Suppressor macrophage treated with lipopolysaccharide for 1 hour (primary cell): ENCODE measurements at places on chromosomes 1 and 21.

- peak; percentile 68 for DNase-seq
These were observed 12.1 kb downstream of the ATP5PF start for GRCh38 chr21:25722631-25723030.

- no peak for DNase-seq
These were observed 10.7 kb upstream of the PLXNA2 start for GRCh38 chr1:208254862-208255261.

- DNase-seq, result no peak
These were observed 1.7 kb upstream of the PKP1 start for GRCh38 chr1:201281573-201281972.

GRCh38 chr1:116401646-116402176, 28.7 kb downstream of the ATP1A1 start:
- DNase-seq, result no peak

- DNase-seq, result no peak
These were observed 129.2 kb downstream of the PLPP3 start for GRCh38 chr1:56450004-56450666.

DNA sequence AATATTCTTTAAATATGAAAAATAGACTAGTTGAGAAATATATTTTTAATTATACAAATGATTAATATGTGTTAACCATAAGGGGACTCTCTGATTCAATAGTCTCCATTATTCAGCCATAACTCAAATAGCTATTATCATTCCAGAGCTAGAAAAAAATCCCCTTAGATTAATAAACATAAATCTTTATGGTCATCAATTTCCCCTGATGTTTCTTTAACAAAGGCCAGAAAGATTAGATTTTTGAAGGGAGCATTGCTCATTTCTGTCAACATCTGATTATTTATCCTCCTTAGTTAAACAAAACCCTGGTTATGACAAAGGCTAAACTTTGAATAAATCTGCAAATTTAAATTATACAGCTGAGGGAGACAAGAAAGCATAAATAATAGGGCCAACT, 215.7 kb downstream of the PLA2G4A start:
- no peak for DNase-seq

GRCh38 chr1:171873664-171874063, 32.4 kb downstream of the DNM3 start:
- no peak for DNase-seq

DNA sequence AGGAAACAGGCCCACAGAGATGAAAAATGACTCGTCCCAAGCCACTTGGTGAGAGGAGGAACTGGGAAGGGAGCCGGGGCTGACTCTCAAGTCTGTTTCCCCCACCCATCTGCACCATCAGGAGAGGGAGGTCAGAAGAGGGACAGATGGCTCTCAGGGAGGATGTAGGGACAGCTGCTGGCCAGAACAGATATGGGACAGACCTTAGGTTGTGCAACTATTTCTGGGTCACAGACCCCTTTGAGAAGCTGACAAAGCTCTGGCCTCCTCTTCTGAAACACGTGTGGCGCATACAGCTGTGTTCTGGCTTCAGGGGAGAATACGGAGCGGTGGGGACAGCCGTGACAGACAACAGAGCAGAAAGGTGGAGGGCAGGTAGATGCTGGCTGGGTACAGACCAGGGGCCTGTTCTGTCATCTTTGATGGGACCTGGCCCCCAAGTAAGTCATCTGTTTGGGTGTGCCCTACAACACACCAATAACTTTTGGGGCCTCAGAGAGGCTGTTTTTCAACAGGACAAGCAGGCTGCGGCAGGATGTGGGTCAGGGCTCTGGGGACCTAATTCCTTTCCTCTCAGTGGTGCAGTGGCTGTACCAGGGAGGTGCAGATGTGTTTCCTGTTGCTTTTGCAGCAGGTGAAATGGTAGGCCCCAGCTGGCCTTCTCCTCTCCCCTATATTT, 7.3 kb downstream of the SH3BGRL3 start:
- peak; percentile 78 for DNase-seq

GRCh38 chr1:107623431-107623830, 341.5 kb downstream of the VAV3 start:
- no peak for DNase-seq

DNA sequence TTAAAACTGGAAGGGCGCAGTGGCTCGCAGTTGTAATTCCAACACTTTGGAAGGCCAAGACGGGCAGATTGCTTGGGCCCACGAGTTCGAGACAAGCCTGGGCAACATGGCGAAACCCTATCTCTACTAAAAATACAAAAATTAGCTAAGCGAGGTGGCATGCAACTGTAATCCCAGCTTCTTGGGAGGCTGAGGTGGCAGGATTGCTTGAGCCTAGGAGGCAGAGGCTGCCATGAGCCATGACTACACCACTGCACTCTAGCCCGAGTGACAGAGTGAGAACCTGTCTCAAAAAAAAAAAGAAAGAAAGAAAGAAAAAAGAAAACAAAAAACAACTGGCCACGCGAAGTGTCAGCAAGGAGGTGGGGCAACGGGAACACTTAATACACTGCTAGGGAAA, 6.3 kb downstream of the UBE2G2 start:
- no peak for DNase-seq

GRCh38 chr21:24316277-24316922, 1290.9 kb downstream of the MRPL39 start:
- DNase-seq, result no peak

DNA sequence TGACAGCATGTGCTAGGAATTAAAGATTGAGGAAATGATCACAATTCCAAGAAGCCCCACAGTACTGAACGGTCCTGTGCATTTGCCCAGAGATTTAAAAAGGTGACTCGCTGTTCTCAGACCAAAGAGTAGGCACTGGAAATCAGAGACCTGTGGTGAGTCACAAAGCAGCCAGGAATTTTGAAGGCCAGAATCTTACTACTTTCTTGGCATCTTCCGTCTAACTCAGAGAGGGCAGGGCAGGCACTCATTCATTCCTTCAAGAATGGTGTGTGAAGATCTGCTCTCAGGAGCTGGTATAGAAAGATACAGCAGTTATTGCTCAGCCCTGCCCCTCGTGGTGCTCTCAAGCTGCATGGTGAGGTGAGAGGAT, 57.9 kb downstream of the BRINP2 start:
- no peak for DNase-seq

DNA sequence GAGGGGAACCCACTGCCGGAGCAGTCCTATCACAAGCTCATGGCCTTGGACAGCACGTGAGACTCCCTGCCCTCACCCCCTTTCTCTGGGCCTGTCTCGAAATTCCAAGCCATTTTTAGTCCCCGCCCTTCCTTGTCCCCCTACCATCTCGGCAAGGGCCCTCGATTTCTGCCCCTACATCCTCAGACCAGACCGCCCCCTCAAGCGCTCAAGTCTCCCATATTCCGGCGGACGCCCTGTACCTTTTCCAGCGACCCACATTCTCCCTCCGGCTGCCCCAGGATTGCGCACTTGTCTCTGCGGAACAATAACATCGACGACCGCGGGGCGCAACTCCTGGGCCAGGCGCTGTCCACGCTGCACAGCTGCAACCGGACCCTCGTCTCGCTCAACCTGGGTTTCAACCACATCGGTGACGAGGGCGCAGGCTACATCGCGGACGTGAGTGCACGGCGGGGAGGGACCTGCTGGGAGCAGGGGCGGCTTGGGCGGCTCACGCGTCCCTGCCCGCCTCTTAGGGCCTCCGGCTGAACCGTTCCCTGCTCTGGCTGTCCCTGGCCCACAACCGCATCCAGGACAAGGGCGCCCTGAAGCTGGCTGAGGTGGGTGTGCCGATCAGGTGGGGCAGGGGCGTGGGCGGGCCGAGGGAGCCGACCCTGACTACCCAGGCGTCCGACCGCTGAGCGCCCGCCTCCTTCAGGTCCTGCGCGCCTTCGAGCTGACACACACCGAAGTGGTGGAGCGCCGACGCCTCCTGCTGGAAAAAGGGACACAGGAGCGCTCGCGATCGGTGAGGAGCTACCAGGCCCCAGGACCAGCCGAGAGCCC, 7.0 kb downstream of the LRRC71 start:
- DNase-seq, result peak; percentile 88
